Ovary (tissue), 10 donors: ENCODE measurements at places on chromosomes 7 and 10. TPM values are rescaled to one million over a fixed set of nuclear protein-coding genes. Genes with fewer than 3 reads are reported as not detected.

DNA sequence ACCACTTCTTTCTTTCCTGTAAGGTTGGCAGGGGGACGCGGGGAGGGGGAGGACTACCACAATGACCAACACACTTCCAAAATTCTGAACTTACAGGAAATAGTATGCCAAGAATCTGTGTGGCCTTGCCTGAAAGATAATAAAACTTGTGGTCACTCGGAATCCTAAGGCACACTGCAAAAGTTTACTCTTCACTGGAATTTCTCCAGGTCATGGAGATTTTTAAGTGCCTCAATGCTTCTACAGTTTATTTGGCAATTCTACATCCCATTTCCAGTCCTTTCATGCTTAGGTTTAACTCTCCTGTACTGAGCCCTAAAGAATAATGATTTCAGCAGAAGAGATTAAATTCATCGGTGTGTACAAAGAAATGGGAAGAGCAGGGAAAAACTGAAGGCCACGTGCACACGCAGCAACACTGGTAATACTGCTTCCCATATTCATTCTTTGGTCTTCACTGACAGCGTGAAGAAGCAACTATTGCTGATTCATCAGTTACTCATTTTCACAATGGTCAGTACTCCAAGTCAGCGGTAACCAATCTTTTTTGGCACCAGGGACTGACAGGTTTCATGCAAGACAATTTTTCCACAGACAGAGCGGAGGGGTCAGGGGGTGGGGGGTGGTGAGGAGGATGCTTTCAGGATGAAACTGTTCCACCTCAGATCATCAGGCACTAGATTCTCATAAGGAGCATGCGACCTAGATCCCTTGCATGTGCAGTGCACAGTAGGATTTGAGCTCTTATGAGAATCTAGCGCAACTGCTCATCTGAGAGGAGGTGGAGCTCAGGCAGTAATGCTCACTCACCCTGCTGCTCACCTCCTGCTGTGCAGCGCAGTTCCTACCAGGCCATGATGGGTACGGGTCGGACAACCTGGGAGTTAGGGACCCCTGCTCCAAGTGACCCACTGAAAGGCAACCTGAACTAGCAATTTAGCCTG is 9.8 kb downstream of the LARP4B start:
- no peaks in the 10 kb centered on the region for H3K36me3 ChIP-seq
- H3K4me1 ChIP-seq, result peaks cover 9% of the 10 kb centered on the region
- no peaks in the 10 kb centered on the region for H3K27me3 ChIP-seq
- H3K27ac ChIP-seq, result no peak overlapping the region
- no peak for DNase-seq

- no peaks in the 10 kb centered on the region for H3K27me3 ChIP-seq
- DNase-seq, result no peak
- no peak overlapping the region for H3K4me3 ChIP-seq
- H3K4me1 ChIP-seq, result peaks cover 3% of the 10 kb centered on the region
Measured at GRCh38 chr10:17662193-17663138, 18.5 kb downstream of the STAM start.

- no peak overlapping the region for H3K4me3 ChIP-seq
- H3K36me3 ChIP-seq, result no peaks in the 10 kb centered on the region
- no peak overlapping the region for H3K27ac ChIP-seq
- DNase-seq, result no peak
- no peaks in the 10 kb centered on the region for H3K27me3 ChIP-seq
Measured at GRCh38 chr10:69800109-69800508, 1.6 kb upstream of the COL13A1 start.

Gene SYT15B
- 3.8 TPM for total RNA-seq

DNA sequence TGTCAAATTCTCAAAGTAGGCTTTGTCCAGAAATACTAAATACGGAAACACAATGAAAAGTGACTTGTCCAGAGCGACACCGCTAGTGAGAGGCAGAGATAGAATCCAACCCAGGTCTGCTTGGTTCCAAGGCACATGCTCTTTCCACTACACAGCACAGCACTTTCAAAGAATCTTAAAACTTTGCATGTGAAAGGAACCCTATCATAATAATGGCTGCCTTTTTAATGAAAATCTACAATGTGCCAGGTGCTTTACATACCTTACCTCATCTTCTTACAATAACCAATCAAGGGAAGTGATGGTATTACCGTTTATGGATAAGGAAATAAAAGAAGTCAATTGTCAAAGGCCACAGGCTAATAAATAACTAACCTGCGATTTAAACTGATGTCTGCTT is 2.6 kb downstream of the CHCHD3 start:
- H3K27me3 ChIP-seq, result no peaks in the 10 kb centered on the region
- no peak for DNase-seq

Gene COL13A1
- 0.87 TPM for total RNA-seq

- H3K27me3 ChIP-seq, result no peaks in the 10 kb centered on the region
- no peaks in the 10 kb centered on the region for H3K36me3 ChIP-seq
- no peak for DNase-seq
- H3K27ac ChIP-seq, result no peak overlapping the region
Measured at GRCh38 chr7:158676171-158676840, 28.3 kb downstream of the NCAPG2 start.

- no peak overlapping the region for H3K4me3 ChIP-seq
- no peak overlapping the region for H3K27ac ChIP-seq
- H3K27me3 ChIP-seq, result no peaks in the 10 kb centered on the region
- H3K36me3 ChIP-seq, result no peaks in the 10 kb centered on the region
Measured at GRCh38 chr7:45020915-45021314, 20.9 kb downstream of the CCM2 start.

DNA sequence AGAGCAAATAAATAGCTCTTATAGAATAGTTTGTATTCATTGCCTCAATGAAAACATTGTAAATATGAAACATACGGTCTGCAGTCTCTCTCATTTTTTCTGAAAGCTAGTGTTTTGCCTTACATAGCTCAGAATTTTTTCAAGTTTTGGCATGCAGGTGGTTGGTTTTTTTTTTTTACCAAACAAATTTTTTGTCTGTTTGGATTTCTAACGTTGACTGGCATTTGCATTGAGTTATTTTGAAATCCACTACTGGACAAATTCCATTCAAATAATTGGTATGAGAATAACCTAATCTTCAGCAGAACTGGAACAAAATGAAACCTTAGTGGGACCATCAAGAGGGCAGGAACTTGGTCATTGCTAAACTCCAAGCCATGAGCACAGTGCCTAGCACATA is 107.6 kb upstream of the SAMD8 start:
- no peak overlapping the region for H3K4me3 ChIP-seq
- peaks cover 1% of the 10 kb centered on the region for H3K4me1 ChIP-seq
- H3K27me3 ChIP-seq, result no peaks in the 10 kb centered on the region
- H3K36me3 ChIP-seq, result no peaks in the 10 kb centered on the region

Gene PSMG3
- total RNA-seq, result 18.6 TPM

DNA sequence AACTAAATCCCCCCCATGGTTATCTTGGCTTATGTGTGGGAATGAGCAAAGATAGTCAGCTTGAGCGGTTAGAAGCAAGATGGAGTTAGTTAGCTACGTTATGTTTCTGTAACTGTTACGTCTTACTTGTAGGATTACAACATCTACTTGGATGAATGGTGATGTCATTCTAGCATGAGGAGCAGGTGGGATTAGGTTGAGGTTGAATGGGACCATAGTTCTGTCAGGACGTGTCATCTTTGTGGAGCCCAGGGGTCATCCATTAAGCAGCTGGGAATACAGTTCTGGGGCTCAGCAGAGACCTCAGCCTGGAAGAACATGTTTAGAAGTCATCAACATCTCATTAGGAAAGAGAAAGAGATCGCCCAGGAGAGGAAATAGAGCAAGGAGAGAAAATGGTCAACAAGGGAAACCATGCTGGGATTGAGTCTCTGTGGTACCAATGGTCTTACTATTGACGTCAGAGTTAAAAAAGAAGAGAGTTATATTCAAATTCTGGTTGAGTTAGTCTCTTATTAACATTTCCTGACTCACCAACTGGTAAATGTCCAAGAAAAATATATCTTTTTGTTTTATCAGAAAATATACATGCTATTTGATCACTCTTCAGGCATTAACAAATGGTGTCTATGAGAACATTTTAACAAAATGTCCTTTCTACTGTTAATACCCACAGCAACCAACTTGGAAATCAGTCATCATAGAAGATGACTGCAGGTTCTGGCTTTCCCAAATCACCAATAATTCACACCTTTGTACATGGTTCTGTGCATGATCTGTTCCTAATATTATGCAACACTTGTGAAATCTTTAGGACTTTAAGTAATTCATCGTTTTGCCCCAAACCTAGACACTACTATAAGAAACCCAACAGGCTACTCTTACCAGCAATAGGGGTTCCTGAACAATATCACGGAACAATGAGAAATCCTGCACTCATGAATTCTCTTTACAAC is 96.9 kb downstream of the KIAA1217 start:
- no peak overlapping the region for H3K27ac ChIP-seq
- DNase-seq, result no peak
- H3K4me1 ChIP-seq, result peaks cover 9% of the 10 kb centered on the region
- H3K4me3 ChIP-seq, result no peak overlapping the region
- H3K36me3 ChIP-seq, result no peaks in the 10 kb centered on the region

Gene RHOBTB1
- total RNA-seq, result 5.6 TPM

GRCh38 chr7:38775506-38776175 is 133.3 kb downstream of the VPS41 start:
- DNase-seq, result no peak
- no peaks in the 10 kb centered on the region for H3K4me1 ChIP-seq

- no peak for DNase-seq
- H3K4me3 ChIP-seq, result peak overlapping the region; percentile 39
- H3K36me3 ChIP-seq, result no peaks in the 10 kb centered on the region
- no peak overlapping the region for H3K27ac ChIP-seq
- H3K27me3 ChIP-seq, result no peaks in the 10 kb centered on the region
Measured at GRCh38 chr7:20798081-20798693, 11.5 kb upstream of the SP8 start.

GRCh38 chr10:116629340-116629739 is 8.6 kb downstream of the PNLIPRP2 start:
- H3K36me3 ChIP-seq, result no peaks in the 10 kb centered on the region
- H3K4me1 ChIP-seq, result peaks cover 13% of the 10 kb centered on the region
- DNase-seq, result no peak

DNA sequence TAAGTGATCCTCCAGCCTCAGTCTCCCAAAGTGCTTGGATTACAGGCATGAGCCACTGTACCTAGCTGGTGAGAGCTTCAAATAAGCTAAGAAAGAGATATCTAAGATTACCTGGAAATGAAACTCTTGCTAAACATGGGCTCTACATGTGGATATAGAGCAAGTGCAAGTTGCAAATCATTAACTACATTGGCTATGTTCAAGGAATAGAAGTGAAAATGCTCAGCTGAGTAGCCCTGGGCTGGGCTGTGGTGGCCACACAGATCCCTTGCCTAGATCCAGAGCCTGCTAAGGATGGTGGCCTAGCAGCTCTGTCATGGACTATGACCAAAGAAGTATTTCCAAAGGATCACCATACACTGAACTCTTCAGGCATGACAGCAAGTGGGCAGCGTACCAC is 209.3 kb downstream of the PLXNA4 start:
- H3K36me3 ChIP-seq, result no peaks in the 10 kb centered on the region
- H3K4me1 ChIP-seq, result no peaks in the 10 kb centered on the region
- no peak overlapping the region for H3K4me3 ChIP-seq
- no peaks in the 10 kb centered on the region for H3K27me3 ChIP-seq
- no peak overlapping the region for H3K27ac ChIP-seq

GRCh38 chr10:17412323-17412722 is 42.1 kb downstream of the ST8SIA6 start:
- no peaks in the 10 kb centered on the region for H3K27me3 ChIP-seq
- no peak overlapping the region for H3K27ac ChIP-seq
- no peak for DNase-seq
- no peaks in the 10 kb centered on the region for H3K36me3 ChIP-seq

Gene METTL2B
- total RNA-seq, result 18.0 TPM

GRCh38 chr7:42483886-42484285 is 246.9 kb upstream of the GLI3 start:
- H3K4me1 ChIP-seq, result no peaks in the 10 kb centered on the region
- no peak for DNase-seq
- no peak overlapping the region for H3K27ac ChIP-seq
- no peak overlapping the region for H3K4me3 ChIP-seq
- no peaks in the 10 kb centered on the region for H3K36me3 ChIP-seq

Gene ANKIB1
- total RNA-seq, result 30.8 TPM

GRCh38 chr7:137838706-137839315 is 8.0 kb downstream of the DGKI start:
- no peak for DNase-seq
- no peak overlapping the region for H3K4me3 ChIP-seq
- no peaks in the 10 kb centered on the region for H3K36me3 ChIP-seq
- no peaks in the 10 kb centered on the region for H3K27me3 ChIP-seq

DNA sequence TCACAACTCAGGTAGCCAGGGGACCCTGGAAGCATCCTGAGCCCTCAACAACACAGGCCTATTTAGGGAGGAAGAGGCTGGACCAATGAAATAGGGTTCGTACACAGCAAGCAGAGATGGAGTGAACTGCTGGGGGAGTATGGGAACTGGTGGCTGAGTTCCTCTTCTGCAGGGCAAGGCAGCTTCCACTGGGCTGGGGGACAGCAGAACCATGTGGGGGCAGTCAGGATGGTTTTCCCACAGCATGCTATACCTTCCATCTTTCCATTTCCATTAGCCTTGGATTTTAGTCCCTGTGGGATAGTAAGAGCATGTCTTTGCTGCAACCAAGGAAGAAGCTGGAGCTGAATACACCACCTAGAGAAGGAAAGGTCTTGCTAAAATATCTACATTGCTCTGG is 370.6 kb downstream of the CCSER2 start:
- H3K27me3 ChIP-seq, result no peaks in the 10 kb centered on the region
- H3K4me3 ChIP-seq, result no peak overlapping the region
- H3K36me3 ChIP-seq, result no peaks in the 10 kb centered on the region
- no peak overlapping the region for H3K27ac ChIP-seq
- no peak for DNase-seq
